ENCODE measurements at places on chromosomes 3 and 15.

DNA sequence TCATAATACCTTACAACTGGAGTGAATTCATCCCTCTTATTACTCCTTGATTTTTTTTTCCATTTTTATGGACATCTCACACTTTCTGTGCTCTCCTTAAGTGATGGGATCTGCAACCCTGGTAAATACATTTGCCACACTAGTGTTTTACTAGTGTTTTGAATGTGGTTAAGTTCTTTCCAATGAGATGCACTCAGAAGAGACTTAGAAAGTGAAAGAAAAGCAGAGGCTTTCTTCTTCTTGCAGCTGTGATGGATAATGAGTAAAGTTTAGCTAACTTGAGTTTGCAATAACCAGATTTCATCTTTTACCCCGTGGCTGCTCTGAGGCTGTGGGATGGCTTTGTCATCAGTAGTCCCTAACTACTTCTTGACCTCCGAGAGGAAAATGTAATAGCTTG lies 1248.4 kb downstream of the NSUN3 start:
- no peak for DNase-seq

- no peak for DNase-seq
These were observed 47.9 kb downstream of the RGMA start for GRCh38 chr15:93041159-93041547.

DNA sequence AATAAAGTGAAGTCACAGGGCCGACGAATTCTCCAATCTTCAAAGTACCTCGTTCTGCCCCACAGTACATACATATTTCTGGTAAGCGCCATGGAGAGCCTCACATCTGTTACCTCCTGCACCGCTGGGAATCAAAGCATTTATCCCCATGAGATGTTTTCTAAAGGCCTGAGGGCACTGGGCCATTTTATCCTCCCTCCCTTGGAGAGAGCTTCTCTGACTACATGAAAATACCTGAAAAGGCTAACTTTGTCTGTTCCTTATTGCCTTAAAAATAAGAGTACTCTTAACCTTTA lies 148.1 kb downstream of the RORA start:
- no peak for DNase-seq

- no peak for DNase-seq
These were observed 41.6 kb downstream of the GSK3B start for GRCh38 chr3:120052677-120053076.

GRCh38 chr3:124839896-124840295 lies 47.3 kb downstream of the ITGB5 start:
- DNase-seq, result no peak

DNA sequence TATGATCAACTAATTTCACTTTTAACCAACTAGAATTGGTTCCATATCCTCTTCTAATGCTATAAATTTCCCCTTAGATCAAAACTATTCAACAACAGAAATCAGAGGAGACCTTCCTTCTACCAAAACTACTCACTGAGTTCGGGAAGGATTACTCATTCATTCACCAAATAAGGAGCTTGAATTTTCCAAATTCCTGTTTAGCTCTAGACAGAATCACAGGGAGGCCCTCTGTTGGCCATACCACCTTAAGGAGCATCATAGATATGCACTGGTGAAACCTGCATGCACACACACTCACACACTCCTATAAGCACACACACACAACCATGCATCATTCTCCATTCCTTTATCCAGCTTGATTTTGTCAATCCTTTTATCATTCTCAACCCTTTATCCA lies 49.0 kb downstream of the SUCLG2 start:
- DNase-seq, result no peak

GRCh38 chr3:61608711-61609110 lies 47.3 kb downstream of the PTPRG start:
- no peak for DNase-seq

DNA sequence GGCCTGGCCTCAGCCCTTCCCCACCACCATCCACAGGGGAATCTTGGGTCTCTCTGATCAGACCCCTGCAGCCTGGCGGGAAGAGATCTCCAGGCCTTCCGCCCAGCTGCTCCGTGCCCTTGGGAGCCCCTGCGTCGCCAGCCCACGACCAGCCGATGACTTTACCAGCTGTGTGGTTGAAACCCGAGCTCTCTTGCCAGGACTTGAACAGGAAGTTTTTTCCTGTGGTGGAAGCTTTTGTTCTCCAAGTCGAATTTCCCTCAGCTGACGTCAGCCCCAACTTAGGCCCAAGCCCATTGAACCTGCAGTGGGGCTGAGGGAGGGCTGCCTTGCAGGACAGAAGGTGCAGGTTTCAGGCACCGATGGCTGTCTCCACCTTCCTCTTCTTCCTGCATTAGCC lies 51.7 kb upstream of the SMAD3 start:
- peak; percentile 70 for DNase-seq

- DNase-seq, result peak; percentile 61
These were observed 20.2 kb upstream of the BTLA start for GRCh38 chr3:112519424-112520001.

- peak; percentile 34 for DNase-seq
These were observed 430 bp downstream of the SLCO2A1 start for GRCh38 chr3:134029256-134029733.

GRCh38 chr3:32992310-32992686 lies 40.9 kb downstream of the CCR4 start:
- DNase-seq, result no peak

Data from muscle of arm (tissue), 14 donors.